ENCODE measurements at places on chromosomes 11 and 22.

- no peak for DNase-seq
- H3K27ac ChIP-seq = no peak overlapping the region
- H3K4me1 ChIP-seq = no peaks in the 10 kb centered on the region
Observed at GRCh38 chr11:84383576-84383975, 1097.4 kb upstream of the CCDC90B start.

GRCh38 chr22:17119481-17120202 lies 1.5 kb downstream of the TMEM121B start:
- no peak overlapping the region for H3K4me3 ChIP-seq
- H3K36me3 ChIP-seq = no peaks in the 10 kb centered on the region
- DNase-seq = no peak
- peaks cover 8% of the 10 kb centered on the region for H3K4me1 ChIP-seq
- H3K27me3 ChIP-seq = peaks cover 12% of the 10 kb centered on the region

- peaks cover 16% of the 10 kb centered on the region for H3K4me1 ChIP-seq
- no peak overlapping the region for H3K4me3 ChIP-seq
- no peak for DNase-seq
- no peaks in the 10 kb centered on the region for H3K36me3 ChIP-seq
Observed at GRCh38 chr22:23073526-23074229, 3.4 kb downstream of the GNAZ start.

DNA sequence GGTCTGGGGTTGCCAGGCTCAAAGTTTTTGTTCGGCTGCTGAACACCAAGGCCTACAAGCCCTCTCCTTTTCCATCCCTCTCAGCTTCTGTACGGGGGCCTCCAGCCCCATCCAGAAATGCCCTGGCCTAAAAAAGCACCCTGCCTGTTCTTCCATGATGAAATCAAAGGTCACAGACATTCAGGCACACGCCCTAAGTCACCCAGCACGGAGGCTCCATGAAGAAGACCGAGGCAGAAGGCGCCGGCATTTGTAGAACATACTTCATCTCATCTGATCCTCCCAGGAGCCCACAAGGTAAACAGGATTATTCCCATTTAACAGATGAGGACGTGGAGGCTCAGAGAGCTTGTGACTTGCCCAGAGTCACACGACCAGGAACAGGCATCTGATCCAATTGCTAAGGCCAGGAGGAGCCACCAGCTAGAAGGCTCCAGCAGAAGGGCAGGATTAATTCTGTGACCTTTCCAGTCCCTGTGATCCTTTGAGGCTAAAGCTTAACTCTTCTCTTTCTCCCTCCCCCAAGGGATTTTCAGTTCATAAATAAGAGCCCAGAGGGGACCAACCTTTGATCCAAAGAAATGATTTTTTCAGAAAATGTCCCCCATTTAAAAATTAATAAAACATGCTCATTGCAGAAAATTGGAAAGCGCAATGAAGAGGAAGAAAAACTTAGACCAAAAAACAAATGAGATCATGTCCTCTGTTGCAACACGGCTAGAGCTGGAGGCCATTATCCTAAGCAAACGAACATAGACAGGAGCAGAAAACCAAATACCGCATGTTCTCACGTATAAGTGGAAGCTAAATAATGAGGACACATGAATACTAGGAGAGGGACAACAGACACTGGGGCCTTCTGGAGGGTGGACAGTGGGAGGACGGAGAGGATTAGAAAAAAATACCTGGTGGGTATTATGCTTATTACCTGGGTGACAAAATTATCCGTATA lies 38.7 kb downstream of the CYTH4 start:
- no peaks in the 10 kb centered on the region for H3K36me3 ChIP-seq
- H3K27me3 ChIP-seq = peaks cover under 1% of the 10 kb centered on the region
- H3K27ac ChIP-seq = no peak overlapping the region

DNA sequence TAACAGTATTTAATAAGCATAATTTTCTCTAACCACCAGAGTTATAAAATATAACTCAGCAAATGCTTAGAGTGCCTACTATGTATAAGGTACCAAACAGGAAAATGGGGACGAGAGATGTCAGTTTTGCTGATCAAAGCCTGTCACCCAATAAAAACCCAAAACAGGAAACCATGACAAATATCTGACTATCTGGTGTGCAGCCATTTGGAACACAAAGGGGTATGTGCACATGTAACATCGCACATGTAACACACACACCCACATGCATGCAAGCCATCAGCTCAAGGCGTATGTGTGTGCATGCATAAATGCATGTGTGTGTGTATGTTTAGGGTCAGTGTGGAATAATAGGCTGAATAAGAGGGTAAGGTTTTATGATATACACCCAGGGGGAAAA lies 64.2 kb downstream of the PRR5L start:
- no peak overlapping the region for H3K27ac ChIP-seq
- no peaks in the 10 kb centered on the region for H3K36me3 ChIP-seq
- no peak for DNase-seq
- no peaks in the 10 kb centered on the region for H3K27me3 ChIP-seq
- H3K4me3 ChIP-seq = no peak overlapping the region
- H3K4me1 ChIP-seq = peaks cover 6% of the 10 kb centered on the region

- no peak overlapping the region for H3K4me3 ChIP-seq
- H3K4me1 ChIP-seq = no peaks in the 10 kb centered on the region
- H3K36me3 ChIP-seq = no peaks in the 10 kb centered on the region
- no peak overlapping the region for H3K27ac ChIP-seq
- no peaks in the 10 kb centered on the region for H3K27me3 ChIP-seq
Observed at GRCh38 chr11:46252373-46252914, 25.0 kb upstream of the CREB3L1 start.

DNA sequence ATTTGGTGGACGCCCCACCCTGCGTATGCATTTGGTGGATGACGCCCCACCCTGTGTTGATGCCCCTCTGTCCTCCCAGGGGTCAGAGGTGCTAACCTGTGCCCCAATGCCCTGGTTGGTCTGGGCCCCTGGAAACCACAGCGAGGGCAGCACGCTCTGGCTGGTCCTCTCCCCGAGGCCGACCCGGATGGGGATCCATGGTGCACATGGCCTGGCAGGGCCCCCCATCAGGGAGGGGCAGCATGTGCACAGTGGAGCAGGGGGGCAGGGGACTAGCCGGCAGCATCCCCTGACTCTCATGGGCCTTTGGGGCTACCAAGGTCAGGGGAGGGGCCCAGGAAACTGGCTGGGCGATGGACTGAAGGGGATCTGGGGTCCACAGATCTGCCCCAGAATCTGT lies 7.6 kb upstream of the MUC5AC start:
- no peaks in the 10 kb centered on the region for H3K4me1 ChIP-seq
- H3K4me3 ChIP-seq = no peak overlapping the region
- no peak overlapping the region for H3K27ac ChIP-seq
- no peaks in the 10 kb centered on the region for H3K27me3 ChIP-seq
- H3K36me3 ChIP-seq = no peaks in the 10 kb centered on the region

- no peak for DNase-seq
- H3K27me3 ChIP-seq = no peaks in the 10 kb centered on the region
- no peak overlapping the region for H3K27ac ChIP-seq
- H3K4me1 ChIP-seq = no peaks in the 10 kb centered on the region
- no peaks in the 10 kb centered on the region for H3K36me3 ChIP-seq
Observed at GRCh38 chr22:20249797-20250354, 18.2 kb downstream of the RTN4R start.

DNA sequence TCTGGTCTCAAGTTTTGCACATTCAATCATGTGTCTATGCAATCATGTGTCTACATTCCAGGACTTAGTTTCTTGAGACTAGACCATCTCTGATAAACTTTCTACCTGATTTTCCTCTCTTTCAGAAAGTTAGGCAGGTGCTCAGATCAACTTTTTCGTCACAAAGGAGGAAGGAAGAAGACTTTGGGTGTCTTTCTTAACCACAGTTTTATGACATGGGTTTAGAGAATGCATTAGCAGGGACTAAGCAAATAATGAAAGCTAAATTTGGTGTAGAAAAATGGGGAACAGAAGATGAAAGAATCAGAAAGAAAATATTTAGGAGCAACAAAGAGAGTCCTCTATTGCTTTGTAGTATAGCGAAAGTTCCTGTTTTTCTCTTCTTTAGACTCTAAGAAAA lies 7.7 kb upstream of the GLYATL1B start:
- H3K4me1 ChIP-seq = no peaks in the 10 kb centered on the region
- no peaks in the 10 kb centered on the region for H3K27me3 ChIP-seq
- H3K36me3 ChIP-seq = no peaks in the 10 kb centered on the region
- H3K4me3 ChIP-seq = no peak overlapping the region
- DNase-seq = no peak
